ENCODE measurements at places on chromosomes 11 and 22.

DNA sequence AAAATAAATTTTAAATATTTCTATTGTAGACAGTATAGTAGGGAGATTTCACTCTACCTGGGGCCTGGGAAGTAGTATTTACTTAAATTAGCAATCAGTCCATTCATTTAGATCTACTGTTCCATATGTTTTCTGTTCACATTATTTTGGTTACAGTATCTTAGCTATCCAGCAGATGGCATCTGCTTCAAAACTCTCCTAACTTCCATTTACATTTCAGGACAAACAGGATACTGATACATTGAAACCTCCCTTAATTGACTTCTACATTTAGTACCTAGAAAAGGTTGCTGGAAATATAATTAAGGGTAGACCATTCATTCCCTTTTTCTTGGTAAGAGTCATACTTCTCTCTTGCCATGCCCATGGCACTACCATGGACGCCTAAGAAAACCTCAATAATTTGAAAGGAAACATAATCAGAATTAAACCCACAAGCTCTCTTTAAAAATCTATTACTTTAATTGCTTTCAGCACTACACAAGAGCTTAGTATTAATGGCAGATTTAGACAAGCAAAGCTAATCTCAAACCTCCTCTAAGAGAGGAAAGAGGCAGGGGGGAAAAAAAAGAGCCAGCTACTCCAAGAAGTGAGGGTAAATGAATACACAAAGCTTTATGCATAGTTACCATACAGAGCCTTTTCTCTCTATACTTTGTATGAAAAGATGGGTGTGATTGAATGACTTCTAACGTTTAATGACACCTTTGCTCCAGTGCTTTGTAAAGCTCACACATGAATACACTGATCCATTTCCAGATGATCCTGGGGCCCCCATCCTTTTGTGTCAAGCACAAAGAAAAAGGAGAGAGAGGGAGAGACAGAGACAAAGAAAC is 131.2 kb upstream of the MTMR2 start:
- no peak for DNase-seq

DNA sequence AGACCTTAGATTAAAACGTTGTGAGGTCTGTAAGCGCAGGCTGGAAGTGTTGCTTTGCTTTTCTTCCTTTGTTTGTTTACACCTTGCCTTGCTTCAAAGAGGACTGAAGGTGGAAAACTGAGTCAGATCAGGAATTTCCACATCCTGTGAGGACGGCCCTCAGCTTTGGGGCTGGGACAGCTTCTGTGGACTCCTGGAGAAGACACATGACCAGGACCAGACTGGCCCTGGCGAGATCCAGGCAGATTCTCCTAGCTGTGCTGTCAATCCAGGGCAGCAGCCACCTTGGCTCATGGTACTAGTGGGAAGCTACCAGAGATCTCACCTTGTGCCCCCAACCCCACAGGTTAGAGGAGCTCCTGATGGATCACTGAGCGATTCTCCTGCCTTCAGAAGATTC is 1461.9 kb downstream of the TBC1D22A start:
- DNase-seq: no peak

DNA sequence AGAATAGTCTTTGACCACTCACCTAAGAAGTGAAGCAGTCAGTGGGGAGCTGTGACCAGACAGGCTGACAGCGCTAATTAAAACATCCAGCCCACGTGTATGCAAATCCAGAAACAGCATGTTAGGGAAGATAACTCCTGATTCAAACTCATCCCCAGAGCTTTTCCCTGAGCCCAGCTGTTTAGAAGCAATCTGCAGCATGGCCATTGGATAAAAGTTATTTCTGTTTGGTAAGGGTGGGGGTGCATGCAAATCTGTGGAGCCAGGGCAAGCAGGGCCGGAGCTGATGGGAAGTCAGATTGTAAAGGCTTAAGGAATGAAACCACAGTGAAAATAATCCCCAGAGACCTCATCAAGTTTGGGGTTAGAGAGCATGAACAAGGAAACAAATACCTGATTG is 247.9 kb upstream of the KIRREL3 start:
- DNase-seq: no peak

DNA sequence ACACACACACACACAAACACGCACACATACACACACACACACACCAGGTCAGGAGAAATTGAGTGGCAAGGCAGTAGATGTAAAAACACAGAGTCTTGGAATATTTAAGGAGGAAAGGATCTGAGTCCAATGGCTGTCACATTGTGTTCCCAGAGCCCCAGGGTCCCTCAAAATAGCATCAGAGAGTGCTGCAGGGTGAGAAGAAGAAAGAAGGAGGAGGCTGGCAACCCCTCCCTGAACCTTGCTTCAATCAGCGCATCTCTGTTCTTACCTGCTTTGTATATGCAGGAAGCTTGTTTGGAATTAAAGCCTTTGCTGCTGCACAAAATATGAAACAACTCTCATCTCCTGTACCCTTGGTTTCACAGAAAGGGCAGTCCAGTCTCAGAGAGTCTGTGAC is 406.5 kb downstream of the MIAT start:
- DNase-seq: no peak

GRCh38 chr22:19681863-19682245 is 32.4 kb upstream of the SEPTIN5 start:
- no peak for DNase-seq

DNA sequence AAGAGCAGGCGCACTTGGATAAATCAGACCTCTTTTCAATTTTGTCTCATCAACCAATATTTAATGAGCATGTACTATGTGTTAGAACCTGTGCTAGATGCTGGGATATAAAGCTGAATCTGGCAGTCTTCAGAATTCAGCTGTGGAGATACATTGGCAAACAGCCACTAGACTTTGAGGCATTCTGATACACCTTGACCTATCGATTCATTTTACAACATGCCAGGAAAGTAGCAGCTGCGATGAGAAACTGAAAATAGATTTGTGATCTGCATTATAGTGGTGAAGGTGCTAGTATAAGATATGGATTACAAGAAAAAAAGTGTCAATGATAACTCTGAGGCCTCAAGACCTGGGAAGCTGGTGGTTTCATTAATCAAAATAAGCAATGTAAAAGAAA is 1338.1 kb upstream of the TENM4 start:
- DNase-seq: no peak

DNA sequence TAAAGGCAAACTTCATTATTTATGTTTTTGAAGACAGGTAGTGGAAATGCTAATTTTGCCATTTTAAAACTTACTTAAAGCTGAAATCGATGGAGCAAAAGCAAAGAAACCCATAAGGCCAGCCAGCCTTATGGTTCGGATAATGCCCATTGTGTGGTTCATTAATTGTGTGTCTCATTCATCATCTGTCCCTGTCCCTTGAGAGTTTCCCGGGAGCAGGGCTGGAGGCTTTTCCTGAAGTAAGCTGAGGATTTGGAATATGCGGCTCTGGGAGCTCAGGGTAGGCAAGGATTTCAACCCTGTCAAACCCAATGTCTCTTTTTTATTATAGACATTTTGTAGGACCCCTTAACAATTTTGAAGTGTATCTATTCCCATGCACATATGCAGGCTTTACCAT is 790.0 kb upstream of the KIRREL3 start:
- DNase-seq: no peak

DNA sequence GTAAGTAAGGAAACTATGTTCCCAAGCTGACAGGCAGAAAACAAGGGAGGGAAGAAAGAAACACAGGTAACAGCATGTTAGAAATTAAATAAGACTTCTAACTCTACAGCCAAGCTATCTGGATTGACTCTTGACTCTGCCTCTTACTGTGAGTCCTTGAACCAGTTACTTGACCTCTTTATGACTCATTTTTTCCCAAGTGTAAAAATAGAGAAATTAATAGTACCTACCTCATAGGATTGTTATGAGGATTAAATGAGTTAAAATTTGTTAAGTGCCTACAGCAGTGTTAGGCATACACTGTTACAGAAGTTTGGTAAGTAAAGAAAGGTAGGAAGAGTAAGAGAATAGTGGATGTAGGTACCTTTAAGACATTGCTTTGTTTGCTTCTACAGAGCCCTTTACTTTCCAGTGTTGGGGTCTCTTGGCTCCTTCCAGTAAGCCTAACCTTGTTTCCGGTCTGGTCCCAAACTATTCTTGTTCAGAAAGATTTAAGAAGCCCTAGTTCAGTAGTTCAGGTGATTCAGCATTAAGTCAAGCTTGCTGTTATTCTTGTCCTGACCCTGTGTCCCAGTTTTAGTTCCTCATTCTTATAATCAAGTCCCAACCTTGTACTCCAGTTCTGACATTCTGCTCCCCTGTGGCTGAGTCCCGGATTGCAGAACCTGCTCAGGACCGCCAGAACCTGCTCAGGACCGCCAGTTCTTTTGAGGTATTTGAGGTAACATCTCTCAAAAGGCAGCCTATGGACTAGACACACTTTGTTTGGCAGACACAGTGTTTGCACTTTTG is 963.4 kb upstream of the CCDC90B start:
- DNase-seq: no peak

Measured in natural killer cell treated with Interleukin-12 subunit alpha and Interleukin-12 subunit beta and Interleukin-15 and Interleukin-18, amount 100 ng/mL, for 72 hours (primary cell).